Cardiac muscle cell (in vitro differentiated cells and primary cell): ENCODE measurements at places on chromosomes 7 and 10. TPM values are rescaled to one million over a fixed set of nuclear protein-coding genes. Genes with fewer than 3 reads are reported as not detected.

DNA sequence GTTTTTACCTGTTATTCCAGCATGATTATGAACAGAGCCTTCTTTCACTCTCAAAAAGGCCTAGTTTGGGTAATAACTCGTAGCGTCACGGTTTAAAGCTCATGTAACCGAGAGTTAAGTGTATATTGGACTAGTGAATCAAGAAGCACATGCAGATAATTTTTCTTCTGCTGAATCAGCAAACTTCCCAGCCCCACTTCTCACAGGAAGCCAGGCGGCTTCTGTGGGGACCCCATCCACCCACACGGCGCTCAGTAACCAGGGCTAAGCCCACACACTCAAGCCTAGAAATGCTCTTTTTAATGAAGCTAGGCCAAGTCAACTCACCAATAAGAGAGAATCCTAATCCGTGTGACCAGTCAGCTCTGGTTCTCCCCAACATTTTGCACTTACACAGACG lies 191.2 kb upstream of the MGMT start:
- H3K4me3 ChIP-seq, result no peak overlapping the region
- no peaks in the 10 kb centered on the region for H3K4me1 ChIP-seq
- H3K27ac ChIP-seq, result no peak overlapping the region
- no peaks in the 10 kb centered on the region for H3K36me3 ChIP-seq
- no peak for DNase-seq

GRCh38 chr7:137656227-137656849 lies 190.4 kb downstream of the DGKI start:
- no peaks in the 10 kb centered on the region for H3K36me3 ChIP-seq
- no peaks in the 10 kb centered on the region for H3K27me3 ChIP-seq
- no peak overlapping the region for H3K4me3 ChIP-seq
- peaks cover 5% of the 10 kb centered on the region for H3K4me1 ChIP-seq
- H3K27ac ChIP-seq, result no peak overlapping the region

GRCh38 chr7:111238886-111239285 lies 148.0 kb downstream of the LRRN3 start:
- peak; percentile 43 for DNase-seq
- H3K4me1 ChIP-seq, result no peaks in the 10 kb centered on the region
- H3K27ac ChIP-seq, result no peak overlapping the region
- H3K27me3 ChIP-seq, result no peaks in the 10 kb centered on the region

GRCh38 chr7:152307902-152308301 lies 127.9 kb downstream of the KMT2C start:
- no peak overlapping the region for H3K27ac ChIP-seq
- H3K4me3 ChIP-seq, result no peak overlapping the region
- no peak for DNase-seq
- H3K4me1 ChIP-seq, result peaks cover 20% of the 10 kb centered on the region
- peaks cover 15% of the 10 kb centered on the region for H3K36me3 ChIP-seq

DNA sequence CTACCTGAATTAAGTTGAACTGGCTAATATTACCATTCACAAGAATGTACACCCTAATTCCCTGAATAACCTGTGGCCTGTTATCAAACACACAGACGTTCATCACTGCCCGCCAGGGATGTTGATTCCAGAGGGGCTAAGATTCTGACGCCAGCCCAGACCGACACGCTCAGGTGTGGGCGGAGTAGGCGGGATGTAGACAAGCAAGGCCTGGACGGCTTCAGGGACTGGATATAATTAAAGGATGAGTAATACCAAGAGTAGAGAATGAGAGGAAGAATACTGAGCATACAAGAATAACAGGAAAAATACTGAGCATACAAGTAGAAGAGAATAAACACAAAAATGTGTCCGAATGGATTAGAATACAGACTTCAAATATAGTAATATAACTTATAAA lies 29.0 kb downstream of the CUBN start:
- H3K27me3 ChIP-seq, result no peaks in the 10 kb centered on the region
- no peaks in the 10 kb centered on the region for H3K4me1 ChIP-seq
- no peak overlapping the region for H3K4me3 ChIP-seq
- H3K36me3 ChIP-seq, result no peaks in the 10 kb centered on the region
- no peak for DNase-seq
- no peak overlapping the region for H3K27ac ChIP-seq

- H3K27ac ChIP-seq, result no peak overlapping the region
- H3K36me3 ChIP-seq, result no peaks in the 10 kb centered on the region
- H3K4me1 ChIP-seq, result peaks cover 24% of the 10 kb centered on the region
- DNase-seq, result no peak
- no peaks in the 10 kb centered on the region for H3K27me3 ChIP-seq
Observed at GRCh38 chr10:1548146-1548545, 189.2 kb downstream of the ADARB2 start.

GRCh38 chr7:128136215-128136597 lies 104.9 kb upstream of the LEP start:
- H3K27me3 ChIP-seq, result peaks cover 81% of the 10 kb centered on the region
- no peaks in the 10 kb centered on the region for H3K36me3 ChIP-seq
- peak overlapping the region; percentile 39 for H3K4me3 ChIP-seq
- no peaks in the 10 kb centered on the region for H3K4me1 ChIP-seq

DNA sequence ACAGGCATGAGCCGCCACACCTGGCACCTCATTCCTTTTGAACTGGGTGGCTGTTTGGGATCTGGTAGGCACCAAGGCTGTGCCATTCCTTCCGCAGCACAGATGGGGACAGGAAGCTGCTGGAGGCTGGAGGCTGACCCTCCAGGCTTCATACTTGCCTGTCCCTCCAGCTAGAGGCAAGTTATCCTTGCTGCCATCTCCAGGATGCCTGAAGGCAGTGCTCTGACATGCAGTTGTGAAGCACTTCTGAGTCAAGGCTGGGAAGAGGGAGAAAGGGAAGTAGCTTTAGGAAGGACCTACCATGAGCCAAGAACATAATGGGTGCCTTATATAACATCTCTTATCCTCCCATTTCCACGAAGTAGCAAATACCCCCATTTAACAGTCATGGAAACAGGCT lies 9.5 kb downstream of the MARVELD1 start:
- no peak overlapping the region for H3K27ac ChIP-seq
- no peaks in the 10 kb centered on the region for H3K4me1 ChIP-seq
- no peaks in the 10 kb centered on the region for H3K27me3 ChIP-seq
- no peak overlapping the region for H3K4me3 ChIP-seq
- no peak for DNase-seq

DNA sequence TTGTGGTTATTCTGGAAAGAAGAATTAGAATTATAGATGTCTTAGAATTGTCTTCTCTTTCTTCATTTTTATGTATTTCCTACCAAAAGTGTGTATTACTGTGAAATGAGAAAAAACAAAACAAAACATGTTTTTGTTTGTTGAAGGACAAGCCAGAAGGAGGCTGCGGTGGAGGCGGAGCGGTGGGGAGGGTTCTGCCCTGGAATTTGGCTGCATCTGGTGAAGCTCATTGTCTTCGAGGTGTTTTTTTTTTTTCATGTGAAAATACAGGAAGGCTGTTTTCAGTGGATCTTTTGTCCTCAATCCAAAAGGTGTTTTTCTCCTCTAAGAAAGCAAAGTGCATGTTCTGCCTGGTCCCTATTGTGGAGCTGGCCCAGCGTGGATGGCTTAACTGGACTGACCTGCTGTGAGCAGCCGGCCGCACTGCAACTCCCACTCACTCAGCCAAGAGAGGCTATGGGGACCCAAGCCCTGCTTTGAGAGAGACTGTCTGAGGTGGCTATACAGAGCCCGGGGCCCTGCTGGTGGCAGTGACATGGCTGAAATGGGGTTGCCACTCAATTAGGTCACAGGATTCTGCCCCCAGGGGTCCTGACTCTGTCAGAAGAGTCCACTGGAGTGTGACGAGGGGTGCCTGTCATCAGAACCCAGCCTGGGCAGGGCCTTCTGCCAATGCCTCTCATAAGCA lies 184.9 kb upstream of the MKI67 start:
- no peaks in the 10 kb centered on the region for H3K27me3 ChIP-seq
- H3K4me3 ChIP-seq, result no peak overlapping the region
- no peak overlapping the region for H3K27ac ChIP-seq
- H3K4me1 ChIP-seq, result no peaks in the 10 kb centered on the region

DNA sequence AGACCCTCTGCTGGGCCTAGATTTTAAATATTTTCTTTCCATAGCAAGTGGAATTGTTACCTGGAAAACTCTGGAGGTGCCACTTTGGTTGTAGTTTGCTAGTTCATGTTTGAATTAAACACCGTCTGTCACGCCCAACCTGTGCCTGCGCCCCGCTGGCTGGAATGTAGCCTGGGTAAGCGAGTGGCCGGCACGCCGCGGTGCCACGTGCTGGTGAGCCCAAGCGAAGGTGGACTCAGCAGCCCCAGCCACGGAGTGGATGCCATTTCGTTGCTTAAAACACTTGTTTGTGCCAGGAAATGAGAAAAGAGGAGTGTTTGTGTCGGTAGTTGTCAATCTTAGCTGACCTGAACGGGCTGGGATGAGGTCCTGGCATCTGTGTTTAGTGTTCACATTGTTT lies 2.7 kb downstream of the GET4 start:
- no peak overlapping the region for H3K4me3 ChIP-seq
- H3K36me3 ChIP-seq, result no peaks in the 10 kb centered on the region
- H3K27me3 ChIP-seq, result no peaks in the 10 kb centered on the region
- H3K27ac ChIP-seq, result no peak overlapping the region
- no peak for DNase-seq
- H3K4me1 ChIP-seq, result peaks cover 12% of the 10 kb centered on the region

- H3K4me3 ChIP-seq, result no peak overlapping the region
- peak overlapping the region; percentile 41 for H3K27ac ChIP-seq
- no peak for DNase-seq
- H3K4me1 ChIP-seq, result peaks cover 15% of the 10 kb centered on the region
Observed at GRCh38 chr10:30788307-30788706, 158.8 kb upstream of the LYZL2 start.

DNA sequence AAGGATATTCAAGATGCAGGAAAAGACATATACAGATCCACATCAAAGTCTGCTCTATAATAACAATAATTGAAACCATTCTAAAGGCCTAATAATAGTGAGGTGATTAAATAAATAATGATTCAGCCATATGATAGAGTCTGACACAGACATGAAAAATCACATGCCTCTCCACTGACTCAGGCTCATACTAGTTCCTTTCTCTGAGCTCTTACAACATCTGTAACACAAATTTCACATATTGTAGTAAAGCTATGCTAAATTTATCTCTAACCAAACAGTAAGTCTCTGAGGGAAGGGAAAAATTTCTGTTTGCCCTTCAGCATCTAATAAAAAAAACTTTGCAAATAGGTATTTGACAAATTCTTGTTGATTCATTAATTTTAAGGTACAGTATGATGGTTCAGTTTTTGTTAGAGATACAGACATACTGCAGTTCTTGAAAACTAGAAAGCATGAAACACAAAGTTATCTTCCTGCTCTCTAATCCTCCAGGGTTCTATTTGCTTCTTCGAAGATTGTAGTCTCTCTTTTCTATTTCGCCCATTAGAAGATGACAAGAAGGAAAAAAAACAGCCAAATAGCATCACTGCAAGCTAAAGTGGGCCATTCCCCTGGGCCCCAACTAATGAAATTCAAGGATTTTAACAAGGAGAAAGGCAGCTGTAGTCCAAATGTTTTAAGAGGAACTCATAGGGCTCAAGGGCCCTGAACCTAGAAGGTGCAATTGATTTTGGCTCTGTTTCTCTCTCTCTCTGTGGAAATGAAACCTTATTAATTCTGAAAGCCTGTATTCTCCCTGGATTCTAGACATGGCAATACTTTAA lies 53.9 kb downstream of the CUBN start:
- no peak for DNase-seq
- no peak overlapping the region for H3K4me3 ChIP-seq
- no peaks in the 10 kb centered on the region for H3K4me1 ChIP-seq
- no peaks in the 10 kb centered on the region for H3K27me3 ChIP-seq
- H3K36me3 ChIP-seq, result no peaks in the 10 kb centered on the region

- no peaks in the 10 kb centered on the region for H3K36me3 ChIP-seq
- DNase-seq, result no peak
- H3K27me3 ChIP-seq, result no peaks in the 10 kb centered on the region
- H3K27ac ChIP-seq, result no peak overlapping the region
- no peaks in the 10 kb centered on the region for H3K4me1 ChIP-seq
Observed at GRCh38 chr7:135179321-135179925, 8.9 kb upstream of the CYREN start.

- H3K36me3 ChIP-seq, result no peaks in the 10 kb centered on the region
- no peak overlapping the region for H3K27ac ChIP-seq
- no peak for DNase-seq
- H3K4me3 ChIP-seq, result no peak overlapping the region
Observed at GRCh38 chr10:23469596-23470237, 30.8 kb downstream of the OTUD1 start.

DNA sequence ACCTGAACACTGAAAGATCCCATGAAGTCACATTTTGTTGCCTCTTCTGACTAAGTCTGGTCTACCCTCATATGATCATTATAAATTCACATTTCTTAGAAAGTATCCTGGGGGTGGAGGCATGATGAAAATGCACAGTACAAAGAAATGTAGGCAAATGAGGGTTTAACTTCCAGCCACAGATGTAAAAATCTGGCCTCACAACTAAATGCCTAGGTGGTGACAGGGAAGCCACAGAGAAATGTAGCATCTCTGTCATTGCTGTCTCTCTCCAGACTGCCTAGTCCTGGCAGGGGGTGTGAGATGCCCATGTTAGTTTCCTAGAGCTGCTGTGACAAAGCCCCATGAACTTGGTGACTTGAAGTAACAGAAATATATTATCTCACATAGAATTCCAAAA lies 395.9 kb downstream of the SORCS3 start:
- H3K4me3 ChIP-seq, result no peak overlapping the region
- H3K27me3 ChIP-seq, result no peaks in the 10 kb centered on the region
- no peak for DNase-seq
- H3K36me3 ChIP-seq, result no peaks in the 10 kb centered on the region
- H3K27ac ChIP-seq, result no peak overlapping the region

GRCh38 chr7:10257438-10257837 lies 716.2 kb upstream of the PHF14 start:
- no peaks in the 10 kb centered on the region for H3K27me3 ChIP-seq
- no peak overlapping the region for H3K27ac ChIP-seq
- H3K4me3 ChIP-seq, result no peak overlapping the region
- DNase-seq, result no peak
- H3K36me3 ChIP-seq, result no peaks in the 10 kb centered on the region

DNA sequence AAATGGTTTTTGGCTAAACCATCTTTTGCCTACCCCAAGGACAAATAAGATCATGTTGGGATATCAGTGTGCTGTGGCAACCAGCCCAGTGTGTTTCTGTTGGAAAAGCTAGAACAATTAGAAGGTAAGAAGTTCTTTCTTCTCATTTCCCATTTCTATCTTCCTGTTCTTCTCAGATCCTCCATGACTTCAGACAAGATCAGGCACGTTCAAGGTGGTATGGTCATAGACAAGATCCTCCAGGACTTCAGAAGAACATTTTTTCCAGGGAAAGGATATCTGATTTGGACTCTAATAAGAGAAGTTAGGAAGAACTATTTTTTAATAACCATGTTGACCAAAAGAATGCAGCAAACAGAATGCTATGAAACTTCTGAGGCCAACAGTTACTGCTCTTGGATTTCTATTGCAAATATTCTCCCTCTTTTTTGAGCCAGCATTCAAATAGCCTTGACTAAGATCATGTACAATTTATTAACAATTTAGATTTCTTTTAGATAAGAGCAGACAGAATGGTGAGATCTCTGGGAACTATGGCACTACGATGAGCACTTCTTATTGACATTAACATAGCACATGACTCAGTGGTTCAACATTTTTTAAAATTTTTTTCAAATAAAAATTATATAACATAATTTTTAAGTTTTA lies 15.9 kb downstream of the HYCC1 start:
- no peak overlapping the region for H3K27ac ChIP-seq
- H3K4me3 ChIP-seq, result no peak overlapping the region
- H3K4me1 ChIP-seq, result no peaks in the 10 kb centered on the region
- H3K27me3 ChIP-seq, result no peaks in the 10 kb centered on the region

Gene LRRC61
- total RNA-seq, result 34.0 and 34.5 TPM in 2 replicates
